ENCODE measurements at places on chromosomes 12 and 14. TPM values are rescaled to one million over a fixed set of nuclear protein-coding genes. Genes with fewer than 3 reads are reported as not detected.

The PRH2 gene
- not detected for total RNA-seq

The ADCK1 gene
- total RNA-seq: 2.9 TPM

The SERPINA10 gene
- under 0.01 TPM for total RNA-seq

The APOF gene
- not detected for total RNA-seq

The BDKRB1 gene
- total RNA-seq: 2.5 TPM

The TAS2R19 gene
- total RNA-seq: 7.3 TPM

Measured in regular cardiac myocyte (primary cell).